Adrenal gland (tissue), 19 donors: ENCODE measurements at places on chromosomes 4 and X. TPM values are rescaled to one million over a fixed set of nuclear protein-coding genes. Genes with fewer than 3 reads are reported as not detected.

Gene ANK2
- 14.2 TPM for polyA plus RNA-seq

Gene ADH1C
- 1.5 TPM for polyA plus RNA-seq

GRCh38 chrX:19695884-19696283 is 180.6 kb upstream of the MAP3K15 start:
- DNase-seq = no peak

DNA sequence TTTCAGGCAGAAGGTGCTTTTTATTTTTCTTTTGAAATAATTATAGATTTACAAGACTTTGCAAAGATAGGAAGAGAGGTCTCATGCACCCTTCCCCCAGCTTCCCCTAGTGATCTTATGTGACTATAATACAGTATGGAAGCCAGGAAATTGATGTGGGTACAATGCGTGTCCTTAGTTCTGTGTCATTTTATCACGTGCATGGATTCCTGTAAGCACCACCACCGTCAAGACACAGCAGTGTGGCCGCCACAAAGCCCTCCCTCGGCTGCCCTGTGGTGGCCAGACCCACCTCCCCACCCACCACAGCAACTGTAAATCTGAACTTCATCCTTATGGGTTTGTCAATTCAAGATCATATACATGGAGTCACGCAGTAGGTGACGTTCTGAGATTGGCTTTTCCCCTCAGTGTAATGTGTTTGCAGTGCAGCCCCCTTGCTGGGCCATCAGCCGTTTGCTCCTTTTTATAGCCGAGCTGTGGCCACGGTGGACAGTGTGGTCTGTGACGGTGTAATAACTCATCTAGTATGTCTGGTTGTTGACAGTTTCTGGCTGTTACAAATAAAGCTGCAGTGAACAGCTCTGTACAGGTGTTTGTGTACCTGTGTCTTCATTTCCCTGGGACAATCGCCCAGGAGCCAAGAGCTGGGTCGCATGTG is 10.9 kb upstream of the HTRA3 start:
- no peak for DNase-seq

GRCh38 chr4:127997534-127998388 is 32.6 kb downstream of the ABHD18 start:
- DNase-seq = peak; percentile 21

DNA sequence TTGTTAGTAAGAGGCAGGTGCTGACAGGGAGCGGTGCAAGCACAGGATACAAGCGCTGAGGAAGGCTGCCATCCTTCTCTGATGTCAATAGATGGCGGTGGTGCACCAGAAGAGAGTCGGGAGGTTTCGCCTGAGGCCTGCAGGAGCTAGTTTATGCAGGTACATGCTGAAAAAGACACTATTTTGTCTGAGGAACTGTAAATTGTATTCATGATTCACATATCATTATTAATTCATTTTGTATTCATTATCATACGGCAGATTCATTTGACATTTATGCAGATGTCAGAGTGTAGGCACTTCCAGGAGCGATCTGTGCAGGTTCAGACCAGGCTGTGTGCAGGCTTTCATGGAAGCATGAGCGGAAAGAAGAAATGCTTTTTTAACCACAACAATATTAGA is 824.0 kb downstream of the STIM2 start:
- peak; percentile 47 for DNase-seq

DNA sequence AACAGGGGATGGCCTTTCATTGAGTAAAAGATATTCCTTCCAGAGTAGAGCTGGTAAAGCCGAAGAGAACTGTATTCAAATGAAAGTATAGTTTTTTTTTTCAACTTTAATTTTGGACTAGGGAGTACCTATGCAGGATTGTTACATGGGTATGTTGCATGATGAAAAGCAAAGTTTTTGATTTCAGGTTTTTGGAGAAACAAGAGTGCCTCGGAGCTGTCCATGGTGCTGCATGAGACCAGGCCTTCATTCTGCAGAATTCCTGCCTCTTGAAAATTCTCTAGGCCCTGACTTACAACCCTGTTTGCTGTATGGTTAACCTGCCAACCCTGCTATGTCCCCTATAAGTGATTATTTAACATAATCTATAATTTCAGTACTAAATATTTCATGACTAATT is 1065.7 kb upstream of the FTHL17 start:
- peak; percentile 2 for DNase-seq
